ENCODE measurements at places on chromosomes 6 and 20. TPM values are rescaled to one million over a fixed set of nuclear protein-coding genes. Genes with fewer than 3 reads are reported as not detected.

Gene DOK5
- total RNA-seq = not detected

Gene SEL1L2
- total RNA-seq = not detected

Gene ENPP1
- not detected for total RNA-seq

Gene ZNF311
- total RNA-seq = not detected

Gene MRAP2
- not detected for total RNA-seq

Gene TCP11
- total RNA-seq = not detected
